Activated naive CD4-positive, alpha-beta T cell treated with Interleukin-2 at 50 U/mL for 16 hours (primary cell): ENCODE measurements at places on chromosomes 16 and 17.

- DNase-seq, result no peak
These were observed 56.9 kb upstream of the SOX9 start for GRCh38 chr17:72063756-72064450.

- DNase-seq, result no peak
These were observed 113.2 kb upstream of the TBX2 start for GRCh38 chr17:61286449-61286848.

DNA sequence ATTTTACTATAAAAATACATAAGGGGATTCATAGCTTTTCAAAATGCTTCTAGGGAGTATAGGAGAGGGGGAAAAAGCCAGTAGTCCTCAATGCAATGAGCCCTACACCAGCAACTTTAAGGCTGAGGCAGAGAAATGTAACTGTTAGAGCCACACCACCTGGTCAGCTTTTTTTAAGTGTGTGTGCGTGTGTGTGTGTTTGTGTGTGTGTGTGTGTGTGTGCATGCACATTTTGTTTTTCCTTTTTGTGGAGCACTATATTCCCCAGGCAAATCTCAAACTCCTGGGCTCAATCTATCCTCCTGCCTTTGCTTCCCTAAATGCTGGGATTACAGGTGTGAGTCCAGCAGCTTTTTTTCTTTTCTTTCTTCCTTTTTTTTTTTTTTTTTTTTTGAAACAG lies 2.3 kb upstream of the MEIOC start:
- no peak for DNase-seq

GRCh38 chr17:35898283-35899070 lies 18.3 kb upstream of the CCL5 start:
- DNase-seq, result peak; percentile 59

GRCh38 chr16:22347100-22347820 lies 27.2 kb downstream of the CDR2 start:
- DNase-seq, result no peak

DNA sequence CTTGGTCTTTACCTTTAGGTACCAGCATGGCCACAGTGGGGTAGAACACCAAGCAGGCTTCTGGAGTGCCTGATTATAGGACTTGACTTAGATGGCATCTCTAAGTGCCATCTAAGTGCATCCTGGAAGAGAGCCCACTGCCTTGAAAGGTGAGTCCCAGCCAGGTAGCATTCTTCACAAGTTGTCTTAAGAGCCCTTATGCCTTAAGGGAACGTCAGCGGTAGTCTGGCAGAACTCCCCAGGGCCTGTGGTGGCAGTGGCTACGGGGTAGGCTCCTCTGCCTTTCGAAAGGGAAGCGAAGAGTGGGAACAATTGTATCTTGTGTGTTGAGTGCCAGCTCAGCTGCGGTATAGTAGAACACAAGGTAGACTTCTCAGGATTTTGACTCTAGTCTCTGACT lies 549.0 kb downstream of the HS3ST4 start:
- DNase-seq, result no peak

- no peak for DNase-seq
These were observed 25.2 kb downstream of the B4GALNT2 start for GRCh38 chr17:49157784-49158183.

DNA sequence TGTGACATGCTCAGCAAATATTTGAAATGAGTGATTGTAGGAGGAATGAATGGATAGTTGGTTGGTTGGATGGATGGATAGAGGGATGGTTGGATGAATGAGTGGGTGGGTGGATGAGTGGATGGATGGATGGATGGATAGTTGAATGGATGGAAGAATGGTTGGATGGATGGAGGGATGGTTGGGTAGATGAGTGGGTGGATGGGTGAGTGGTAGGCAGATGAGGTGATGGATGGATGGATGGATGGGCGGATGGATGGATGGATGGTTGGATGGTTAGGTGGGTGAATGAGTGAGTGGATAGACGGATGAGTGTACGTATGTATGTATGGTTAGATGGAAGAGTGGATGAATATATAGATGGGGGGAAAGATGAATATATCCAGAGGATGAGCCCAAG lies 137.7 kb downstream of the RBFOX1 start:
- no peak for DNase-seq

GRCh38 chr17:50027172-50027880 lies 28.6 kb upstream of the ITGA3 start:
- DNase-seq, result no peak

DNA sequence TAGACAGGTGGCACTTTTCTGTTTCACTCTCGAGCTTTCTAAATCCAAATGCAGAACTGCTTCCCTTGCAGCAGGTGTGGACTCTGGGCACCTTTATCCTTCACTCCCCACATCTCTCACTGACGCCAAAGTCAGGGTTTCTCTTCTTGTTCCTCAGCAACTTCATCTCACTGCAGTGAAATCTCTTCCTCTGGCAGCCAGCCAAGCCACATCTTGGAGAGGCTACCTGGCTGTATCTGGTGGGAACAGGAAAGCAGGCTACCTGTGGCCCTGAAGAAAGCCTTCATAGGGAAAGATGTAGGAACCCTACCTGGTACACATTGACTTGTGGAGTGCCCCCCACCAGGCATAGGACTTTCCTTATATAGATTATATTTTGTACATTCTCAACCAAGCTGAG lies 159.1 kb downstream of the UTP18 start:
- DNase-seq, result no peak

DNA sequence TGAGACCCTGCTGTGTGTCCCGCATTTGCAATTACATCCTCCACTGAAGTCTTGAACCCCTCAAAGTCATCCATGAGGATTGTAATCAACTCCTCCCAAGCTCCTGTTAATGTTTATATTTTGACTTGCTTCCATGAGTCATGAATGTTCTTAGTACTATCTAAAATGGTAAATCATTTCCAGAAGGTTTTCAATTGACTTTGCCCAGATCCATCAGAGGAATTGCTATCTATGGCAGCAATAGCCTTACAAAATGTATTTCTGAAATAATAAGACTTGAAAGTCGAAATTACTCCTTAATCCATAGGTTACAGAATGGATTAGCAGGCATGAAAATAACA lies 2.5 kb upstream of the C16orf87 start:
- no peak for DNase-seq

DNA sequence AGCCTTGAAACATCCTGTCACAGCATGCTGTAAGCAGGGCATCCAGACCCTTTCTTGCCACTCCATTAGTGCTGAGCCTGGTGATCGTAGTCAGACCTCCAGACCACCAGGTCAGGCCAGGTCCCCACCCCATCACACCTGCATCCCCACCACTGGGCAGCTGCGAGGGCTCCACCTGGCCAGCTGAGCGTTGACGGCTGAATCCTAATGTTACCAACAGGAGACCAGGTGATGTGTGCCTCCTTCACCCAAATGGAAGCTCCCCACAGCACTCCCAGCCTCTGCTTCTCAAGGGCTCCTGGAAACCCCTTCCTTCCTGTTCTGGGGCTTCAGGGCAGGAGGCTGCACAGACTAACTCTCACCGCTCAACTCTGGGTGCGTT lies 189.4 kb downstream of the C16orf95 start:
- DNase-seq, result no peak

GRCh38 chr17:63191610-63192009 lies 225.6 kb downstream of the TANC2 start:
- DNase-seq, result no peak

DNA sequence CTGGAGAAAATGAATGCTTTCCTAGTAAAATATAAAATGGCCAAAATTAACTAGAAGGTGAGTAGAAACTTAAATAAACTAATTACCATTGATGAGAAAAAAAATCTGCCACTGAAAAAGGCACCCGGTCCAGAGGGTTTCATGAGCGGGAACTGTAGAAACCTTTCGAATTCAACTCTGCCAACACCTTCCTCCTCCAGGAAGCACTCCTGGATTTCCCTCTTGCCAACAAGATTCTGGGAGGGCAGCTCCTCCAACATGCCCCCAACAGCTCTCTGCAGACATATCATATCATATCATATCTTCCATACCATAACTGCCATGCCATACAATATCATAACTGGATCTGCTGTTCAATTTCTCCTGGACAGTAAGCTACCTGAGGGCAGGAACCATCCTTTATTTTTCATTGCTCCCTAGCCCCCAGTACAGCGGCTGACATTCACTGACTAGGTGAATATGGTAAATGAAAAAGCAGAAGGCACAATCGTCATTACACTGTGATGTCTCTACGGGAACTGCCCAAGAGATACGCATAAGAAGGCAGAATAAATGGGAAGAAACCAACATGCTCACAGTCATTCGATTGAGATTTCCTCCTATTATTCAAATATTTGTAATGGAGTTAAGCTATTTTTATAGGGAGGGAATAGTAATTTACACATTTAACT lies 9.2 kb downstream of the ARHGAP27 start:
- DNase-seq, result no peak

- no peak for DNase-seq
These were observed 5.2 kb downstream of the SNX20 start for GRCh38 chr16:50675686-50676610.

- no peak for DNase-seq
These were observed 4.8 kb downstream of the PLEKHH3 start for GRCh38 chr17:42672038-42672437.

DNA sequence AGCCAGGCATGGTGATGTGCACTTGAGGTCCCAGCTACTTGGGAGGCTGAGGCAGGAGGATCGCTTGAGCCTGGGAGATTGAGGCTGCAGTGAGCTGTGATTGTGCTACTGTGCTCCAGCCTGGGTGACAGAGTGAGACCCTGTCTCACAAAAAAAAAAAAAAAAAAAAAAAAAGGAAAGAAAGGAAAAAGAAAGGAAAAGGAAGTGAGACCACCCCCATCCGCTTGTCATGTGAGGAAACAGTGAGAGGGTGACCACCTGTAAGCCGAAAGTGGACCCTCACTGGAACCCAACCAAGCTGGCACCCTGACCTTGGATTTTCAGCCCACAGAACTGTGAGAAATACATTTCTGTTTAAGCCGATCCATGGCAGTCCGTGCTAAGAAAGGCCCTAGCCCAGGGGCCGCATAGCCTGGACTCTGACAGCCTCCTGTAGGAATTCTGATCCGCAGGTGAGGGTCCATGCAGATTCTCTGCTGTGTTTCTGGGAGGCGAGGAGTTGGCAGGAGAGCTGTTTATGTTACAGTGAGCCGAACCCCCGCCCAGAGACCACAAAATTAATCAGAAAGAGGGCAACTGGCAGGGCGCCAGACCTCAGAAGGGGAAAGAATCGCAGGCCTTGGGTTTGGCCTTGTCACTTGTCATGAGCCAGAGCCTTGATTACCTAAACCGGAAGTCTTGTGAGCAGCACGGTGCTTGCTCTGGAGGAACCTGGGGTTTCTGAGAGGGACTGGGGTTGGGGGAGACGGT lies 945 bp downstream of the SGSH start:
- peak; percentile 95 for DNase-seq

DNA sequence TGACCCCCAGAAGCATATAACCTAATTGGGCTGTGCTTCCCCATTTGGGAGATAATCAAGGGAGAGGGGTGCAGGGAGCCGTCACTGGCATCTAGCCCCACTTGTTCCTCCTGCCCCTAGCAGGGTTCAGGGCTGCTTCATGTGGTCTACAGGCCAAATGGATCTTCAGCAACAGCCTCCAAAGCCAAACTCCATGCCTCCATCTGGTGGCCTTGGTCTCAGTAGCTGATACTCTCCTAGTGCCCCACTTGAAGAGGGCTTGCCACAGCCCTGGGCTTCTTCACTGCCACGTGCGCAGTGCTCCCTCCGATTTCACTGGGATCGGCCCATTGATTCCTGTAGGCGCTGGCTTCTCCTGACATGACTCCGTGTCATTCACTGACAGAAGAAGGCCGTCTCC lies 24.6 kb downstream of the LYRM9 start:
- no peak for DNase-seq
